ENCODE measurements at places on chromosomes 6 and 20. TPM values are rescaled to one million over a fixed set of nuclear protein-coding genes. Genes with fewer than 3 reads are reported as not detected.

DNA sequence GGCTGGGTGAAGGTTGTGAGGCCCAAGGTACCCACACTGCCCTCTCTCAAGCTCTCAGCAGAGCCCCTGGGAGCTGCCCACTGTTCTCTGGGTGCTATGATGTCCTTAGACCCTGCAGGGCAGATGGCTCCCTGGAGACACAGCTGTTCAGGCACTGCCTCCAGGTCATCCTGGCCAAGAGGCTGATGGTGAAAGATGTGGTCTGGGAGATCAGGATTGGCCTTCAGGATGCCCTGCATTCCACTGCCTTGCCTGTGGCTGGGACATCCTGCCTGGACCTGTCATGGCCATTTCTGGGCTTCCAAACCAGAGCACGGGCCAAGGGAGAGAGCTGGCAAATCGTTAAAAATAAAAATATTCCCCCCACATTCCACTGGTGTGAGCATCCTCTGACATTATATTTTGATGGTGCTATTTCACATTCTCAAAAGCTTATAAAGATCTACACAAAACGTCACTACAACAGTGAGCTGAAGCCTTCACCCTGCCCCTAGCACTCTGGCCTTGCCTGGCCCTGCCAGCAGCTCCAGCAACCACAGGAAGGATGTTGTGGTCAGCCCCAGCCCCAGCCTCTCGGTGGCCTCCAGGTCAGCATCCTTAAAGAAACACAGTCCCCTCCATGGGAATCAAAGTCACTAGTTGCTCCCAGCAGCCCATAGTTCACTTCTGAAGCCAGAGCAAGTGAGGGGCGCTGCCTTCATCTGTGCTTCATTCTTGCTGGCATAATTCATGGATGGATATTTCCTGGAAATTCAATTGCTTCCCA, 13.5 kb upstream of the KCNK16 start:
- no peak for DNase-seq

- no peak for DNase-seq
Observed at GRCh38 chr6:144331491-144331969, 46.4 kb downstream of the UTRN start.

DNA sequence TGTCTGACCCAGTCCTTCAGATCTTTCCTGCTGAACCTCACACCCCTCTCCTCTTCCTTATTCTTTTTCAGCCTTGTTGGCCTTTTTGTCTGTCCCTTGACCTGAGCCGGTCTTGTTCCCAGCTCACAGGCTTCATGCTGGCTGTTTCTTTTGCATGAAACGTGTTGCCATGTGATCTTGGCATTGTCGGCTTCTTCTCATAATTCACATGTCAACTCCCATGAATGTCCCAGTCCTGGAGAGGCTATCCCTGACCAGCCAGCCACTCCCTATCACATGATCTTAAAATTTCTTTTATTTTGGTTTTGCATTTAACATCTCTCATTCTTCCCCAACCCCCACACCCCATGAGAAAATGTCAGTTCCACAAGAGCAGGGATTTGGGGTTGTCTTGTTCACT, 131.2 kb upstream of the TSHZ2 start:
- DNase-seq, result no peak

GRCh38 chr6:21752054-21752811, 158.7 kb downstream of the SOX4 start:
- DNase-seq, result no peak

- no peak for DNase-seq
Observed at GRCh38 chr6:33949877-33950435, 146.2 kb upstream of the MLN start.

- no peak for DNase-seq
Observed at GRCh38 chr20:13554706-13555105, 84.0 kb downstream of the TASP1 start.

- DNase-seq, result peak; percentile 90
Observed at GRCh38 chr6:158460602-158461169, 99.2 kb upstream of the TMEM181 start.

GRCh38 chr6:32947552-32948465, 5.1 kb downstream of the HLA-DMA start:
- DNase-seq, result peak; percentile 54

GRCh38 chr6:1188199-1188598, 123.7 kb upstream of the FOXQ1 start:
- no peak for DNase-seq

The FAM217A gene
- not detected for total RNA-seq

The BFSP1 gene
- 1.7 TPM for total RNA-seq

The SIM1 gene
- total RNA-seq, result not detected

The MOCS1 gene
- total RNA-seq, result 8.1 TPM
